Transverse colon (tissue), 4 donors: ENCODE measurements at places on chromosomes 4 and X. TPM values are rescaled to one million over a fixed set of nuclear protein-coding genes. Genes with fewer than 3 reads are reported as not detected.
A peak's percentile ranks its signal among the peaks of the same experiment; 100 is the strongest.

The ARHGEF38 gene
- total RNA-seq = 14.6 TPM

The CDKL2 gene
- total RNA-seq = 0.79 TPM

The LONRF3 gene
- total RNA-seq = 27.3 TPM

The SPANXD gene
- not detected for total RNA-seq

The ATP2B3 gene
- total RNA-seq = not detected

The ZNF674 gene
- 4.6 TPM for total RNA-seq

- H3K4me3 ChIP-seq = no peak overlapping the region
- DNase-seq = no peak
- no peaks in the 10 kb centered on the region for H3K36me3 ChIP-seq
Measured at GRCh38 chr4:36303426-36304137, 22.2 kb downstream of the DTHD1 start.

DNA sequence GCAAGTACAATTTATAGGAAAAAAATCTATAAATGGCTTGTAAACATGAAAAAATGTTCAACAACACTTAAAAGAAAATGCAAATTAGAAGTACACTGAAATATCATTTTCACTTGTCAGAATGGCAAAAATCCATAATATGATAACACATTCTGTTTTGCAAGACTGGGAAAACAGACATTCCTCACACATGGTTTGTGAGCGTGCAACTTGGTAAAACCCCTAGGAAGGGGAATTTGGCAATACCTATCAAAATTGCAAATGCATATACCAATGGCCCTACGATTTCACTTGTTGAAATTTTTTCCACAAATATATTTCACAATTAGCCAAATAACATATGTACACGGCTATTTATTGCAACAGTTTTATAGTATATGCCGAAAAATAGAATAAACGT lies 31.4 kb downstream of the TBC1D9 start:
- H3K4me3 ChIP-seq = no peak overlapping the region
- H3K27me3 ChIP-seq = no peaks in the 10 kb centered on the region
- no peak overlapping the region for H3K27ac ChIP-seq
- H3K4me1 ChIP-seq = no peaks in the 10 kb centered on the region

- no peak overlapping the region for H3K27ac ChIP-seq
- H3K4me1 ChIP-seq = no peaks in the 10 kb centered on the region
- no peak for DNase-seq
- no peaks in the 10 kb centered on the region for H3K27me3 ChIP-seq
- no peaks in the 10 kb centered on the region for H3K36me3 ChIP-seq
Measured at GRCh38 chr4:168449719-168450452, 30.4 kb downstream of the DDX60L start.

DNA sequence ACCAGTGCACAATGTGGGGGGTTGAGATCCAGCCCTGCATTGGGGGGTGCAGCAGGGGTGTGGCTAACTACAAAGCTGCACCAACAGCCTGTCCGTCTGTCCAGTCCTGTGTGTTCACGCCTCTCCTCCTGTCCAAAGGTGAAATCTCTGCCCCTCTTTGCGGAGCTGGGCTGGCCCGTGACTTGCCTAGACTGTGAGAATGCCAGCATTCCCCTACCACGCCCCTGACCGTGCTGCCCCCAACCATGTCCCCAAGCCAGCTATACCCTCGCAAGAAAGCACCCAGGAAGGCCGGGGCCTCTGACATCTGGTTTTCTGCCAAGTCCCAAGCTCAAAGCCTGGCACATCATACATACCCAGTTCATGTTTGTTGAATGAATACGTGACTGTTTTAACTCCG lies 19.2 kb downstream of the ZFYVE28 start:
- no peaks in the 10 kb centered on the region for H3K36me3 ChIP-seq
- peaks cover 39% of the 10 kb centered on the region for H3K4me1 ChIP-seq
- no peak overlapping the region for H3K4me3 ChIP-seq

DNA sequence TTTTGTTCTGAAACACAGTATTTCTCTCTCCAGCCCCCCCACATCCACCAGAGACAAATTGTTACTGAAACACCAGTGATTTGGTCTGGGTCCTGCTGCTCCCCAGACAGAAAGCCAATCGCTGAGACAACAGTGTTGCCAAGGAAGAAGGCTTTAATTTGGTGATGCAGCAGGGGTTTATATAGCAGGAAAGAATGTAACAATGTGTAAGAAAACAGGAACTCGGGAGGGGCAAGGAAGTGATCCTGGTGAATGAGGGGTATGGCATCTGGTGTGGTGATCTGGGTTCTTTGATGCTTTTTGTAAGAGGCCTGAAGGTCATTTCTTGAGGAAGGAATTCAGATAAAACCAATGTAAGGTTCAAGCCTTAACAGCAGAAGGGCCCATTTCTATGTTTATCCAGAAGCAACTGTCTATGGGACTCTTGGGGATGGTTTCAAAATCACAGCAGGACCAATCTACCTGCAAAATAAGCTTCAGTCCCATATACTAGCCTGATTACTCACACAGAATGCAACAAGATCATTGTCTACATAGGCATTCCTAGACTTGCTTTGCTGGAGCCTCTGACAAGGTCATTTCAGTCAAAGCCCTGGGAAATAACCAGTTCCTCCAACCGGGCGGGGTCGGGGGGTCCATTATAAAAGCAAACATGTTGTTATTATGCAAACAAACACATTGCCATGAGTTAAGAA lies 445.2 kb upstream of the ZFP42 start:
- no peaks in the 10 kb centered on the region for H3K36me3 ChIP-seq
- DNase-seq = no peak
- H3K27ac ChIP-seq = no peak overlapping the region
- no peaks in the 10 kb centered on the region for H3K4me1 ChIP-seq

DNA sequence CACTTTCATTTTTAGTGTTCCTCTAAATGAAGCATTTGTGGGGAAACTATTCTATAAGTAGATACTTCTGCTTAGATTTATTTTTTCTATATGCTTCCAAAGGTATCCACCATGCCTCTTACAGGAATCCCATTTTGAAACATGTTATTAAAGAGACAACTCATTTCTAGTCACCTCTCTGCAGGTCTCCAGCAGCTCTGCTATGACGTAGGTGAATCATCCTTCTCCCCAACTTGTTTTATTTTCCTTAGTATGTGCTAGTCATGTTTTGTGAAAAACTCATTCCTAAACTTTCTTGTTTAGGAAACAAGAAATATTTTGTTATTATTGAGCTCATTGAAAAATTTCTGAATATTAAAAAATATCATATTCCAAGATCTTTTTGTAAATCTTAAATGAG lies 12.8 kb downstream of the CXCL8 start:
- no peaks in the 10 kb centered on the region for H3K36me3 ChIP-seq
- no peaks in the 10 kb centered on the region for H3K27me3 ChIP-seq
- no peak overlapping the region for H3K27ac ChIP-seq
- H3K4me1 ChIP-seq = no peaks in the 10 kb centered on the region
- H3K4me3 ChIP-seq = no peak overlapping the region

DNA sequence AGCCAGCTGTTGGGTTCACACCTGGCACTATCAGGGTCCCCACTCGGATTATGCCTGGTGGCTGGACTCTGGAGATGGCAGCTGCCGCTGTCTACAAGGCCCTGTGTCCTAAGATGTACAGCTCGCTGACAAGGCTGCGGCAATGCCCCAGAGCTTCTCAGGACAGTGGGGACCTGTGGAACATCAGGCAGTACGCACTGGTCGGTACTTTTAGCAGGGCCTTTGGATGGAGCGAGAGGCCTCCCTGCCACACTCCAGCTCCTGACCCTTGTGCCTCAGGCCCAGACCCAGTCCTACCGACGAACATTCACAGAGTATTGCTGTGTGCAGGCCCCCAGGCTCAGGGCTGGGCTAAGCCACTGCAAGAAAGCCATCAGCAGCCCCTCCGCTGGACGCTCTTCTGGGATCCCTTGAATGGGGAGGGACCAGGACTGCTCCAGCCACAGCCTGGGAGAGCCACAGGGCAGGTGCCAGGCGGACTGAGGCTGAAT lies 45.7 kb upstream of the HMX1 start:
- H3K4me3 ChIP-seq = no peak overlapping the region
- no peak overlapping the region for H3K27ac ChIP-seq
- H3K4me1 ChIP-seq = no peaks in the 10 kb centered on the region

- DNase-seq = no peak
- H3K27me3 ChIP-seq = no peaks in the 10 kb centered on the region
- H3K4me3 ChIP-seq = no peak overlapping the region
- H3K36me3 ChIP-seq = no peaks in the 10 kb centered on the region
Measured at GRCh38 chrX:129761596-129761995, 18.2 kb upstream of the SASH3 start.

- no peak overlapping the region for H3K27ac ChIP-seq
- no peaks in the 10 kb centered on the region for H3K27me3 ChIP-seq
- no peak overlapping the region for H3K4me3 ChIP-seq
- no peak for DNase-seq
Measured at GRCh38 chr4:116118221-116118620, 967.2 kb downstream of the TRAM1L1 start.

- H3K27ac ChIP-seq = peak overlapping the region; percentile 63
- H3K4me1 ChIP-seq = no peaks in the 10 kb centered on the region
- H3K27me3 ChIP-seq = no peaks in the 10 kb centered on the region
- H3K4me3 ChIP-seq = no peak overlapping the region
- DNase-seq = peak; percentile 70
Measured at GRCh38 chr4:54784161-54784671, 126.5 kb downstream of the KIT start.

DNA sequence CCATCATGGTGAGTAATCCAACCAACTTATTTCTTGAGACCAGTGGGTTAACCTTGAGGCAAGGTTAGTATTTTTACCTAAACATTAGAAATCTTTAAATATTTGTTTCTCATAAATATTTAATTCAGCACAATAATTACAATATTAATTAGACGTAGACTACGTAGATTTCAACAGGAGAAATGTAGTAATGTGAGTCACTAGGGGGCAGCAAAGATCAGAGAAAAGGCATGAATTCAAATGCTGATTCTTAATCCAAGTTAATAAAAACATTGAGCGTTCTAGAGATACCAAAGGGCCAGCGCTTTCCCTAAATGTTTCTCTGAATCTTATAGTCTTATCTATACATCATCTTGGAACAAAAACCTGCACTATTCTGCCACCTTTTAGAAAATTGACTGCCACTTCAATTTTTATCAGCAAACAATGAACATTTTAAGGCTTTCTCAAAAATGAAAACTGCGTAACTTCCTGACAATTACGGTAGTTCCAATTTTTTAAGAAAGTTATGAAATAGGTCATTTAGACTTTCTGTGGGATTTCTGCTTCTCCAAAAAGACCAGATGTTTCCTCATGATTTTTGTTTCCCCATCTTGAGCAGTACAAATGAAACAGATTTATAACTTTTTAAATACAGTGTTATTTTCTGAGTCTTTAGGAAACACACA lies 180.7 kb downstream of the GASK1B start:
- no peaks in the 10 kb centered on the region for H3K36me3 ChIP-seq
- no peaks in the 10 kb centered on the region for H3K4me1 ChIP-seq
- H3K27me3 ChIP-seq = no peaks in the 10 kb centered on the region
- DNase-seq = no peak
- peak overlapping the region; percentile 44 for H3K27ac ChIP-seq
